ENCODE measurements at places on chromosomes 3 and 15.

DNA sequence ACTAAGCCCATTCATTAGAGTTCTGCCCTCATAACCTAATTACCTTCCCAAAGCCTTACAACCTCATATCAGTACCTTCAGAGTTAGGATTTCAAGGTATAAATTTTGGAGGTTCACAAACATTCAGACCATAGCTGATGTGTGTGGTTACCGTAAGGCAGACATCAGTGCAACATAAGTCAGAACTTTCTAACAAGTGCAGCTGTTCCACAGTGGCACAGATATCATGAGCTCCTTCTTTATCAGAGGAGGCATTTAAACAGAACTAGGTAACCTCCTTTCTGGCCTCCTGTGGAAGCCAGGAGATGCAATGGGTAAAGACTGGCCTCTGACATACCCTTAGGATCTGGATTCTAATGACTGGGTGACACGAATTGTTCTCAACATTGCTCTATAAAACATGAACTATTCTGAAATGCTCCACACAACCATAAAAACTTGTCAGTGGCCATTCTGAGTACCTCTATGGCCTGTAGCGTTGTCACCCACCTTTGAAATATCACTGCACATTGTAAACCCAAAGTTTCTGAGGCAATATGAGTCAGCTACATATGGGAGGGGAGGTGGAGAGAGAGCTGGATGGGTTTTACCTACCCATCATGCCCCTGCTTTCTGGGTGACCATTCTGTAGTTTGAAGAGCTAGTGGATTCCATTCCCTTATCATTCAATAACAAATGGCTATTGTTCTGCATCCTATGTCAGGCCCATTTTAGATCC is 546.0 kb upstream of the TBL1XR1 start:
- DNase-seq, result no peak

- DNase-seq, result no peak
These were observed 110.5 kb upstream of the ABHD17C start for GRCh38 chr15:80584561-80584964.

- no peak for DNase-seq
These were observed 37.0 kb downstream of the PPARG start for GRCh38 chr3:12325586-12326515.

DNA sequence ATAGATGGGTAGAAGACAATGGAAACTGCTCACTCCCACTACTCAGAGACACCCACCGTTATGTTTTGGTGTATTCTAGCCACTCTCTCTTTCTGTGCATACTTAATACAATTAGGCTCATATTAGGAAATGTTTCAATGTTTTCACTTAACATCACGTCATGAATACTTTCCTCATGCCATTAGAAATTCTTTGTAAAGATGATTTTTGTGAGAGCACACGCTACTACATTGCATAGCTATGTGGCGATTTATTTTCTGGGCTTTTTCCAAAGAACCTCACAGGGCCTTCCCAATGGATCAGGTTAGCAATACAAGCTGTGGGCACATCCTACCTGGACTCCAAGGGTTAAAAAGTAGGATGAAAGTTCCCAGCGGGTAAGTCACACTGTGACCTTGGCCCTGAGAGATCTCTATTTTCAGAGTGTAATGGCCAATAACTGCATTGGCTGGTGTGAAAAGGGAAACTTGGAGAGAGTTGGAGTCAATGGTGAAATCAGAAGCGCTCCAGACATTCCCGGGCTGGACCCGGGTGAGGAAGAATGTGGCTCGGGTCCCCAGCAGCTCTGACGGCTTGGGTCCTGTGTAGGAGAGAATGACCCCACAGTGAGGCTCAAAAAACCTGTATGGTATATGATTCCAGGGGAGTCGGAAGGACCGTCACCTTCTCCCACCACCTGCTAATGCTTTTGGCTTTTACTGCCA is 25.8 kb upstream of the TGM5 start:
- DNase-seq, result no peak

- DNase-seq, result no peak
These were observed 476.1 kb downstream of the EDEM1 start for GRCh38 chr3:5663601-5664000.

GRCh38 chr15:48641416-48641815 is 4.1 kb downstream of the FBN1 start:
- DNase-seq, result no peak

DNA sequence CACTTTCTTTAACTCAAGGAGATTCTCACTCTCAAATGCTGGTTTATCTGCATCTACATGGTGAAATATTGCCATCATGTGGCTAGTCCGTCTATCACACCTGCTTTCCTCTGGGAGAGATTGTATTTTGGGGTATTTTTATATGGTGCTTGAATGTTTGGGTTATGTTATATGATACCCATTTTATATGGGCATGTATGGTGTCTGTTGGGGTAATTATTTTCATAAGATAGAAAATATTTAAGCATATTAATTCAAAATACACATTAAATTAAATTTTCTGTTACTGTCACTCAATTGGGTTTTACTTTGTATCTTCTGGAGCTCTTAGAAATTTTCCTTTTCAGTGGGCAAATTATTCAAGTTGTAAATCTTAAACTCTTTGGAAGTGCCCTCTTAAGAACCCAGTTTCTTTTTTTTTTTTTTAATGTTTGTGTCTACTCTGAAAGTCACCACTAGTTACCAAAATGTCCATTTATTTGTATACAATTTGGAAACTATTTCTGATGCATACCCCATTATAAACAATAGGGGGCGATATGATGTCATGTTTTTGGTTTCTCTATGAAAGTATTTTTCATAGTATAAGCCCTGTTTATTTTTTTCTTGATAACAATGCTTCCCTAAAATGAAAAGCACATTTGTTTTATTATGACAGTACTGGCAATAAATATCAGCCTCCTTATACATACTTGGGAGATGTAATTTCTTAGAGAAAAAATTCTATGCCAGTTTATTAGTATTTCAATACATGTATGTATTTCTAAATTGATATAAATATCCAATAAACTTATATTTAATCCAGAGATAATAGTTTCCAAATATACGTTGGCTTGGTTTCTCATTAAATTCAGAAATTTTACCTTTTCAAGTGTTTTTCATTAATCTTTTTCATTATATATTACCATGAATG is 36.1 kb upstream of the PLSCR5 start:
- DNase-seq, result no peak

DNA sequence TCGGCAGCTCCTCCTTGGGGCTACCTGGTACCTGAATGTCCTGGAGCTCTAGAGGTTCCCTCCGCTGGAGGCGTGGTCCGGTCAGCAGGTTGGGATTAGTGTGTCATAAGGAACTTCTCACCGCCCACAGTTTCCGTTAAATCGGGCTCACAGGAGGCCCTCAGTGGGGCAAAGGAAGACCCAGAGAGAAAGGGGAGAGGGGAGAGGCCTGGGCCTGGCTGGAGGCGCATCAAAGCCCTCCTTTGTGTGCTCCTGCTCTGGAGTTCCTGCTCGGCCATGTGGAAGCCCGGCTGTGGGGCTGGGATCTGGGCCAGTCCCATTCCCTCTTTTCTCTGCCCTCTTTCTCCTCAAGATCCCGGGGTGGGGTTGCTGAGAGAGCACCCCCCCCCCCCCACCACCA is at the start of gene RLBP1:
Gene RLBP1, minus strand, starts transcription at position 37 of the 400 bp plus-strand sequence. CDS start 2,604 bp downstream, outside the sequence.
- no peak for DNase-seq

DNA sequence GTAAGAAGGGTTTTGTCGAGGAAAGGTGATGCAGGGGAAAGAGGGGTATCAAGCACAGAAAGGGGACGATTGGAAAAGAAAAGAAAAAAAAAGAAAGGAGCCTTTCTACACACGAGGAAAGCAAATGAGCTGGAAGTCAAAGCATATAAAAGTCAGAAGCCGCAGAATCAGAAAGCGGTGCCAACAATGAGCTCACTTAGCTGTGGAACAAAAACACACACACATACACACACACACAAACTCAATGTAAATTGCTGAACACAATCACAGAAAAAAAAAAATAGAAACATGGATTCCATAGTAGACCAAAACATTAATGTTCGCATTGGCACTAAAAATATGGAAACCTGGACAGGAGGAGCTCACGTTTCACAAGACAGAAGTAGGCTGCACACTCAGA is 63.4 kb upstream of the FEZF2 start:
- no peak for DNase-seq

DNA sequence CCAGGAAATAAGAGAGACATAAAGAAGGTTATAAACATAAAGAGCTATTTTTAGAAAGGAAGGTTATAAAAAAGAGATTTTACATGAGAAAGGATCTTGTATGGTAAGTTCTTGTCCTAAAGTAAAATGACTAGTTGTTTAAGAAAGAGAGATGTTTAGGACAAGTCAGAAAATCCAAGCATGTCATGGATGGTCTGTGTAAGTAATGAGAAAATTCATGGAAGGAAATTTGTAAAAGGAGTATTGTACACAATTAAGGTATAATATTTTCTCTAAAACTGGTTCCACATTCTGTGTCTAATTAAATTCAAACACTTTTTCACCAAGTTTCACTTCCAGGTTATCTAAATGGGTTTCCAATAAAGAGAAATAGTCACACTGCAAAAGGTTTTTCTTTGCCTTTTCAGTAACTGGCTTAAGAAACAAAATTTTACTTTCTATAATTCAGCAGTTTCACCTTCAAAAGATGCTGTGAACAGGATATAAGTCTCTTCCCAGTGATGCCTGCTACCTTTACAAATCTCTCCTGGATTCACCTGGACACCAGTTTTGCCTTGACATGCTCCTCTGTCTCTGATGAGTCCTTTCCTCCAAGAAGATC is 455.7 kb downstream of the ZIC1 start:
- no peak for DNase-seq

- DNase-seq, result no peak
These were observed 28.7 kb upstream of the PLOD2 start for GRCh38 chr3:146189519-146190173.

DNA sequence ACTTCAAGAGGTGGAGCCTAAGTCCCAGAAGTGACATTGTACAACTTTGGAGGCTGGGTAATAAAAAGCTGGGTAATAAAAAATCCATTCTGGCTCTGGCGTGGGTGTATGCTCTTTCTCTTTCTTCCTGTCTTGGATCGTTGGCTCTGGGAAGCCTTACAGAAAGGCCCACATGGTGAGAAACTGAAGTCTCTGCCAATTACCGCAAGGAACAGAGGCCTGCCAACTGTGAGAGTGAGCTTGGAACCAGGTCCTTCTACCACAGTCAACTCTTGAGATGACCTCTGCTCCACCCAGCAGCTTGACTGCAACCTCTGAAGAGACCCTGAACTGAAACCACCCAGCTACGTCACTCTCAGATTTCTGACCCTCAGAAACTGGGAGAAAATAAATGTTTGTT is 51.0 kb downstream of the NR2F2 start:
- no peak for DNase-seq

DNA sequence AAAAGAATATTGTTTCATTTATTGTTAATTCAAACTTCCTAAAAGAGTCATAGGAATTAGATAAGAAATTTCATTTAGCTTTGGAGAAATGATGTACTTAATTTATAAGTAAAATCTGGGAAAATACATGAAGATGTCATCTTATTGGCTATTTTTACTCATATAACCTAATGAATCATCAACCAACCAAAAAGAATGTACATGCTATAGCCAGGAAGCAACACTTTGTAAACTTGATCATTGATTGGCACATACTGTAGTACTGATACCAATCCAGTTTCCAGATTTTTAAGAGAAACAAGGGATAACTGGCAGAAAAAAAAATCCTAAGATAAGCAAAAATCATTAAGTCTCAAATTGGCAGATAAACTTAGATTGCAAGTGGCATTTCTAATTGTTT is 207.9 kb upstream of the CDIN1 start:
- no peak for DNase-seq

- DNase-seq, result no peak
These were observed 100.4 kb upstream of the HES1 start for GRCh38 chr3:194035406-194036138.

DNA sequence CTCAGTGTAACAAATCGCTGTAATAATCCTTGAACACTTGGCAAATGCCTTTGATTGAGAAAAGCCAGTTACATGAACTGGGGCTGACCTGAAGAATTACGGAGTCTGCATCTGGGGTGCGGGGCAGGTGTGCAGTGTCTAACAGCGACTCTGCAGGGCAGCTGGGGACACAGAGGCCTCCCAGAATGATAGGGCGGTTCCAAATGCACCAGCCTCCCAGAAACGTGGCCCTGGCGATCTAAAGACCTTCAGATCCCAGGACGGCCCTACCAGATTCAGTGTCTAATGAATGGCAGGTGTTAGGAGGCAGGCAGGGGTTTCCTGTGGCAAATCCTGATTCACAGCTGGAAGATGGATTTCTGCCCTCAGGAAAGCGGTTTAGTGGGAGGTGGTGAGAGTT is 100.5 kb upstream of the RGMA start:
- no peak for DNase-seq

- DNase-seq, result no peak
These were observed 730 bp downstream of the FETUB start for GRCh38 chr3:186640929-186641328.

- DNase-seq, result no peak
These were observed 37.5 kb downstream of the SNAPC5 start for GRCh38 chr15:66459818-66460615.

- DNase-seq, result no peak
These were observed 838.5 kb downstream of the TUSC7 start for GRCh38 chr3:117547956-117548550.

DNA sequence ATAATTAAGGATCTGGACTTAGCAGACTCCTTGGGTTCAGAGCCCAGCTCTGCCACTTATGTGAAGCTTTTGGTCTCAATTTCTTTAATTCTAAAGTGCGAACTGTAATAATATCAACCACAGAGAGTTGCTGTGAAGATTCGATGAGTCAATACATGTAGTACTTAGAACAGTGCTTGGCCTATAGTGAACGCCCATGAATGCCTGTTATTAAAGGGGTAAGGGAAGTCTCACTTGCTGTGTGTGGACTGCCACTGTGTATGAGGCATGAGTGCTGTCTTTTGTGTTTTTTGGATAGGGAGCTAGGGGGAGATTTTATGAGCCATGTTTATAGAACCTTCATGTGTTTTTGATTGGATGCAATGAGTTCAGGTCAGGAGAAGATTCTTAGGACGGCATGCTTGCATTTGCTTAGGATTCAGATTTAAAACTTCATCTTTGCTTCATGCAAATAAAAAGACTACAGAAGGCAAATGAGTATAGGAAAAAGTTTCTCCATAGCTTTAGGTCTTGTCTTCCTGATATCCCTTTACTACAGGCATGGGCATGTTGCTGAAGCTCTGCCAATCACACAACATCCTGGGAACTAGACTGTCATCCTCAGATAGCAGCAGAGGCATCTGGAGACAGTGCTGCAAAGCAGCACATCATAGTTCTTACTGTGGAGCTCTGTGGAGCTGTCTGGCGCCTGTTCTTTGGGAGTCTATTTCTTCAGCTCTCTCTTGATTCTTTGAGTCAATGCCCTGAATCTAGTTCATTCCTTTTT is 50.0 kb downstream of the PLS1 start:
- DNase-seq, result no peak

GRCh38 chr15:72535911-72536310 is 61.8 kb downstream of the ARIH1 start:
- DNase-seq, result no peak

DNA sequence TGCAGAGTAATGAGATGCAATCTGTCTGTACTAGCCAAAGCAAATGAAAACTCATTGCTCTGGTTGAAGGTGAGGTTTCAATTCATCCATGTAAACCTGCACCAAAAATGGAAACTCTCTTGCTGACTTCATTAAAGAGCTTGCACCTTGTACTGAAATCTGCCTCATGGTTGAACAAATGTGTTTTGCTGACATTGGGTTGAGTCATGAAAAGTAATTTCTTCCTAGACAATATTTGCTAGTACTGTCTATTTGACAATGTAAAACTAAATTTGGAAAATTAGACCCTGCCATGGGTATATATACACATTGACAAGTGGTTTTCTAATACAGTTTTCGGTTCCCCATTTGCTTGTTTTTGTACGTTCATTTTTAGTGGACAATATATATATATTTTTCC is 33.3 kb downstream of the RYR3 start:
- no peak for DNase-seq

GRCh38 chr15:84598993-84599392 is 1.8 kb upstream of the ZSCAN2 start:
- no peak for DNase-seq

- DNase-seq, result no peak
These were observed 24.1 kb upstream of the SACM1L start for GRCh38 chr3:45665101-45665572.

Data from cortex of kidney (tissue), 1 donor.